T-helper 17 cell (primary cell): ENCODE measurements at places on chromosomes 2 and 18. TPM values are rescaled to one million over a fixed set of nuclear protein-coding genes. Genes with fewer than 3 reads are reported as not detected.
A peak's percentile ranks its signal among the peaks of the same experiment; 100 is the strongest.

The HOXD10 gene
- not detected for total RNA-seq

- no peaks in the 10 kb centered on the region for H3K36me3 ChIP-seq
- H3K27ac ChIP-seq = no peak overlapping the region
- DNase-seq = no peak
Observed at GRCh38 chr2:116411211-116411610, 1403.3 kb upstream of the DDX18 start.

- H3K4me1 ChIP-seq = peaks cover 2% of the 10 kb centered on the region
- H3K36me3 ChIP-seq = no peaks in the 10 kb centered on the region
- H3K27me3 ChIP-seq = peaks cover 61% of the 10 kb centered on the region
- no peak for DNase-seq
- H3K4me3 ChIP-seq = peak overlapping the region; percentile 83
- no peak overlapping the region for H3K27ac ChIP-seq
Observed at GRCh38 chr2:219483451-219484342, 15.0 kb upstream of the GMPPA start.

The MYO7B gene
- 0.75 TPM for total RNA-seq

The SIX2 gene
- not detected for total RNA-seq

The KCNJ13 gene
- not detected for total RNA-seq

GRCh38 chr2:217988014-217988839, 14.6 kb downstream of the TNS1 start:
- peaks cover 37% of the 10 kb centered on the region for H3K27me3 ChIP-seq
- H3K27ac ChIP-seq = peak overlapping the region; percentile 85
- peaks cover 7% of the 10 kb centered on the region for H3K4me1 ChIP-seq
- H3K4me3 ChIP-seq = no peak overlapping the region
- peaks cover 2% of the 10 kb centered on the region for H3K36me3 ChIP-seq
- DNase-seq = peak; percentile 59

- H3K4me3 ChIP-seq = no peak overlapping the region
- no peak for DNase-seq
- no peaks in the 10 kb centered on the region for H3K27me3 ChIP-seq
- peaks cover 8% of the 10 kb centered on the region for H3K4me1 ChIP-seq
- H3K27ac ChIP-seq = no peak overlapping the region
Observed at GRCh38 chr2:1170241-1170640, 219.6 kb downstream of the SNTG2 start.

The IAH1 gene
- total RNA-seq = 45.2 TPM

The ZNF397 gene
- 10.1 TPM for total RNA-seq

- DNase-seq = no peak
- H3K4me1 ChIP-seq = peaks cover 3% of the 10 kb centered on the region
- no peak overlapping the region for H3K27ac ChIP-seq
- no peaks in the 10 kb centered on the region for H3K36me3 ChIP-seq
Observed at GRCh38 chr2:19540739-19541525, 182.5 kb upstream of the OSR1 start.

- no peak overlapping the region for H3K27ac ChIP-seq
- peaks cover 2% of the 10 kb centered on the region for H3K36me3 ChIP-seq
- no peak overlapping the region for H3K4me3 ChIP-seq
- H3K4me1 ChIP-seq = peaks cover 6% of the 10 kb centered on the region
- peaks cover 66% of the 10 kb centered on the region for H3K27me3 ChIP-seq
- no peak for DNase-seq
Observed at GRCh38 chr2:95376311-95377215, 25.9 kb upstream of the FAHD2A start.

DNA sequence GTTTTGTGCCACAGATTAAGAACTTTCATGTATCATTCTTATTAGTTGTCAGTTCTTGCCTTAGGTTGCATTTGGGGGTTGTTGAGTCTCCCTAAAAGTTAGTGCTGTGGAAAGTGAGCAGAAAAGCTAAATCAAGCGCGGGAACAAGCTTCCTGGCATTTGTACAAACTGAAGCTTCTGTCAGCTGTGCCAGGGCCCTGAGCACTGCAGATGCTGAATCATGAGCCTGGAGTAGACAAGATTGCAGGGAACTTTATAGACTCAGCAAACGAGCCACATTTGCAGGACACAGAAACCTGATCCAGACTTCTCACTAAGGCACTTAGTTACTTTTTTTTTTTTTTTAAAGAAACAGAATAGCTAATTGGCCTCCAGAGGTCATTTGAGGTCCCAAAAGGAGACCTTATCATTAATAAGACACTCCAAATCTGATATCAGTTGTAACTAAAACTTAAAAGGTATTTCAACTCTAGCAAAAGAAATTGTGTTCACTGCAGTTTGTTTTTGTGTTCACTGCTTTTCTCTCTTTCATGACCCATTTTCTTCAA, 88.7 kb downstream of the ADAM23 start:
- H3K27me3 ChIP-seq = peaks cover 11% of the 10 kb centered on the region
- no peaks in the 10 kb centered on the region for H3K36me3 ChIP-seq

- H3K27ac ChIP-seq = no peak overlapping the region
- H3K27me3 ChIP-seq = no peaks in the 10 kb centered on the region
- no peaks in the 10 kb centered on the region for H3K36me3 ChIP-seq
- peaks cover 8% of the 10 kb centered on the region for H3K4me1 ChIP-seq
- DNase-seq = no peak
- no peak overlapping the region for H3K4me3 ChIP-seq
Observed at GRCh38 chr2:241379481-241380480, 23.7 kb downstream of the FARP2 start.

The SP5 gene
- not detected for total RNA-seq

The RAX gene
- not detected for total RNA-seq

DNA sequence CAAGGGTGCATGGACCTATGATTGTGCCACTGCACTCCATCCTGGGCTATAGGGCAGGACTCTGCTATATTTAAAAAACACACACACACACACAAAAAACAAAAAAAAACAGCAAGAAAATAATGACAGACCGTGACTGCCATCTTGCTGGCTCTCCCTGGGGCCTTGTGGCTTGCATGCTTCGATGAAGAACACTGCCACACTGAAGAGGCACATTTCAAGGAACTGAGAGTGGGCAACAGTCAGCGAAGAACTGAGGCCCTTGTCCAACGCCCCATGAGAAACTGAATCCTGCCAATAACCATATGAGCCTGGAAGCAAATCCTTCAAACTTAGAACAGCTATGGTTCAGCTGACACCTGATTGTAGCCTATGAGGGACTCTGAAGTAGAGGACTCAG, 158.1 kb downstream of the CCBE1 start:
- H3K4me1 ChIP-seq = no peaks in the 10 kb centered on the region
- no peak overlapping the region for H3K27ac ChIP-seq
- no peaks in the 10 kb centered on the region for H3K36me3 ChIP-seq
- H3K4me3 ChIP-seq = no peak overlapping the region
- no peak for DNase-seq

DNA sequence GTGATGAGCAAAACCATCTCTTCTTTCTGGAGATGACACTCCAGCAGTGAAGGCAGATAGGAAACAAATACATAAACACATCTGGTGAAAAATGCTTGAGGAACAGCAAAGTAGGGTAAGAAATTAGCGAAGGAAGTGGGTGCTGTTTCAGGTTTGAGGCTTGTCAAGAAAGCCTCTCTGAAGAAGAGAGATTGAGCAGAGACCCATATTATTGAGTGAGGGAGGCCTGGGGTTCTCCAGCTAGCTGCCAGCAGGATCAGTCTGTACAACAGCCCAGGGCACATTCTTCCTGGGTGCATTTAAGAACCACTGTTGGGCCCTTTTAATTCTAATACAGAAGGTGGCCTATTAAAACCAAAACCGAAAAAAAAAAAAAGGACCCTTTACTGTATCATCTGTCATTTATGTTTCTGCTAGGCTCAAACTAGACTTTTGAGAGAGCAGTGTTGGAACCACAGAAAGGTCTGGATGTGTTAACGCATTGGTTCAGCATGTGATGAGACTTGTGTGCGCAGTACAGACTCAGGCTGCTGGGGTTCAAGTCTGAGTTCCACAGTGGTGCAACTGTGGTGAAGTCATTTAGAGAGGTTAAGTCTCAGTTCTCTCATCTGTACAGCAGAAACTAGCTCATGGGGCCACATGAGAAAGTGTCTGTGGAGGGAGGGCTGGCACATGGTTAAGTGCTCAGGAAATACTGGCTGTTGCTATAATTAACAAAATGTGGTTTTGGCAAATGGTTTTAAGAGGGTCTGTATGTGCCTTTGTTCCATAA, 28.9 kb downstream of the MGAT5 start:
- H3K27ac ChIP-seq = peak overlapping the region; percentile 95
- DNase-seq = no peak
- peak overlapping the region; percentile 74 for H3K4me3 ChIP-seq
- H3K4me1 ChIP-seq = peaks cover 66% of the 10 kb centered on the region

GRCh38 chr2:6937157-6937556, 19.9 kb downstream of the RNF144A start:
- H3K36me3 ChIP-seq = peaks cover 16% of the 10 kb centered on the region
- H3K4me3 ChIP-seq = no peak overlapping the region
- H3K27me3 ChIP-seq = no peaks in the 10 kb centered on the region
- H3K27ac ChIP-seq = no peak overlapping the region
- peaks cover 41% of the 10 kb centered on the region for H3K4me1 ChIP-seq

The FHOD3 gene
- total RNA-seq = not detected

DNA sequence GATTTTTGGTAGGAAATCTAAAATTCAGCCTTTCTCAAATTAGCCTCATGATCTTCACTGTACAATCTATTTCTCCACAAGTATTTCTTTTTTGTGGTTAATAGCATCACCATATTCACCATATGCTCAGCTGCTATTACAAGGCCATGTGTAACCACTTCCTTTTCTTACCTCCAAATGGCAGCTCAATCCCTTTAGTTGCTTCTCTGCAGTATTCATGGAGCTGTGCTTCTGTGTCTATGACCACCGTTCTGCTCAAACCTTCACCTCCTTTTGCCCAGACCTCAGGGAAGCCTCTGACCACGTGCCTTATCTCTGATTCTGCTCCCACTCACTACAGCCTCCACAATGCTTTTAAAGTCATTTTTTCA, 126.7 kb upstream of the TMEM200C start:
- no peak overlapping the region for H3K27ac ChIP-seq
- H3K4me3 ChIP-seq = no peak overlapping the region
- no peaks in the 10 kb centered on the region for H3K27me3 ChIP-seq
- no peak for DNase-seq
- H3K4me1 ChIP-seq = peaks cover 2% of the 10 kb centered on the region
- H3K36me3 ChIP-seq = no peaks in the 10 kb centered on the region

The IGFBP2 gene
- total RNA-seq = not detected

GRCh38 chr2:177610813-177611212, 218.2 kb downstream of the AGPS start:
- H3K36me3 ChIP-seq = peaks cover 3% of the 10 kb centered on the region
- no peak overlapping the region for H3K4me3 ChIP-seq
- no peak for DNase-seq
- H3K27ac ChIP-seq = no peak overlapping the region
- H3K27me3 ChIP-seq = peaks cover 5% of the 10 kb centered on the region
- H3K4me1 ChIP-seq = no peaks in the 10 kb centered on the region

DNA sequence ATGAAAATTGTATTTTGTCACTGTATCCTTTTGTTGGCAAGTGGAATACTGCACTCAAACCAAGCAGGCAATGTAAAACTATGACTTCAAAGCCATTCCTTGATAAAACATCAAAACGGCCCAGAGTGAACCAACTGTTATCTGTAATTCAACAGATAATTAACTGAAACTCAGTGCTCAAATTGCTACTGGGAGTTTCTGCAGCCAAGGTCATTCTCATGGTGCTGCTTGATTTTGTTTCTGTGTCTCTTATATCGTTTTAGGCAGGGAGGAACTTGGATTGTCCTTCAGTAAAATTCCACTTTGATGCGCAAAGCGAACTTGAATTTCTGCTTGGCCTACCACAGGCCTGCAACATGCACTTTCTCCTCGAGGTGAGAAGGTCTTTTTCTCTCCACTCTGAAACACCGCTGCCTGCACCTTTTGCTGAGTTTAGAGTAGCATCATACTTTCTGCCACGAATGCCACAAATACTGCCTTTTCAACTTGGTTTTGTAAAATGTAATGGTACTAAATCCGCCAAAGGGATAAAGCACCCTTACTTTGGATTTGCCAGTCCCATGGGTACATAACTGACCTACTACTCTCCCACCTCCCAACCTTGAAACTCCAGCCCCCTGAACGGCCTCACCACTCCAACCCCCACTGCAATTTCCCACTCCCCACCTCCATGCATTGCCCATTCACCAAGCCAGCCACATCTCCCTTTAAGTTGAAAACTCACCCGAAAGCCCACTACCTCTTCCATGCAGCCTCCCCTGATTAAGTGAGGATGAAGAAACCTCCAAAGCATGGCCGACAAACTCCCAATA, 204.7 kb downstream of the TGIF1 start:
- DNase-seq = no peak
- H3K27ac ChIP-seq = no peak overlapping the region
- peaks cover 4% of the 10 kb centered on the region for H3K27me3 ChIP-seq
- peaks cover 3% of the 10 kb centered on the region for H3K36me3 ChIP-seq
- H3K4me1 ChIP-seq = peaks cover 4% of the 10 kb centered on the region
- H3K4me3 ChIP-seq = no peak overlapping the region

DNA sequence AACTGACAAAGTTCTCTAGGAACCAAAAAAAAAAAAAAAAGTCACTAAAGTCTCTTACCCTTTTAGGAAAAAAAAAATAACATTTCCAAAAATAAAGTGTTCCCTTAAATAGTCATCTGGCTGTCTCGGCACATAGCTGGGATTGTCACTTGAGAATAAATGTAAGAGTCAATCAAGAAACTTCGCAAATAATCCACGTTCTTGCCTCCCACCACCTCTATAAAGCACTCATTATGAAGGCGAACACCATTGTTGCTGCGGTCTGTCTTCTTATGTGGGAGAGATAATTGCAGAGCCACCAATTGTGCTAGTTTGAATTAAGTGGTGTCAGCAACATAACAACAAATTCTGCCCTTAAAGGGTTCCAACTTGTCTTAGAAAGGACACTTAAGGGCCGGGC, 163.7 kb downstream of the FBXO15 start:
- no peak overlapping the region for H3K27ac ChIP-seq
- no peaks in the 10 kb centered on the region for H3K36me3 ChIP-seq
- no peaks in the 10 kb centered on the region for H3K4me1 ChIP-seq
- DNase-seq = no peak
- no peak overlapping the region for H3K4me3 ChIP-seq
- H3K27me3 ChIP-seq = peaks cover 25% of the 10 kb centered on the region

DNA sequence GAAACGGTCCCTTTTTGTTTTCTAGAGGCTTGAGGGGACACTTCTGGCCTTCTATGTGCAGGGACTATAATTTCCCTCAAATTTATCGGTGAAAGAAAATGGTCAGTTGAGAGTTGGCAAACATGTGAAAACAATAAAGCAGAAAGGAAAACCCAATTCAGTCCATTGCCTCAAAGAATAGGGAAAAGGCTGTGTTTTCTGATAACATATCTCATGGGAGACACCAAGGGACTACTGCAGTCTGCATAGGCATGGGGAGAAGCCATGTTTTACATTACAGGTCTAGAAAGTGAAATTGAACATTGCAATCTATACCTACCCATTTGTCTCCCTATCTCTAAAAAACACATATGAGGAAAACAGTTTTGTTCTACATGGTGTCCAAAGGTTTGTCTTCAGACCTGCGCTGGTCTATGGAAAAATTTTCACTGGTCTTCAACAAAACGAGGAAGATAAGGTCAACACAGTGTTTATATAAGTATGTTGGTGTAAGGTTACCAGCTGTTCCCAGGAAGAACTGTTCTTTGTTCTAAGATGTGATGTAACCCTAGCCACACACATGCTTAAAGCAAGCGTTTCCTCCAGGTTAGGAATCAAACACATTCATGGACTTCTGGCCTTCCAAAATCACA, 179.7 kb downstream of the MREG start:
- no peak overlapping the region for H3K27ac ChIP-seq
- no peak overlapping the region for H3K4me3 ChIP-seq
- H3K36me3 ChIP-seq = no peaks in the 10 kb centered on the region
- no peak for DNase-seq
- H3K27me3 ChIP-seq = peaks cover 15% of the 10 kb centered on the region
